ENCODE measurements at places on chromosomes 5 and 9. TPM values are rescaled to one million over a fixed set of nuclear protein-coding genes. Genes with fewer than 3 reads are reported as not detected.

The OLFM1 gene
- polyA plus RNA-seq = 49.7 TPM

The FOXD4L5 gene
- not detected for polyA plus RNA-seq

The HTR1A gene
- polyA plus RNA-seq = 6.5 TPM

The PCDHB9 gene
- polyA plus RNA-seq = 0.68 TPM

The MEIKIN gene
- polyA plus RNA-seq = not detected

The COL15A1 gene
- 0.12 TPM for polyA plus RNA-seq

The SLC36A3 gene
- polyA plus RNA-seq = not detected
